ENCODE measurements at places on chromosomes 2 and 18. TPM values are rescaled to one million over a fixed set of nuclear protein-coding genes. Genes with fewer than 3 reads are reported as not detected.

The ZNF892 gene
- 1.1 TPM for total RNA-seq

DNA sequence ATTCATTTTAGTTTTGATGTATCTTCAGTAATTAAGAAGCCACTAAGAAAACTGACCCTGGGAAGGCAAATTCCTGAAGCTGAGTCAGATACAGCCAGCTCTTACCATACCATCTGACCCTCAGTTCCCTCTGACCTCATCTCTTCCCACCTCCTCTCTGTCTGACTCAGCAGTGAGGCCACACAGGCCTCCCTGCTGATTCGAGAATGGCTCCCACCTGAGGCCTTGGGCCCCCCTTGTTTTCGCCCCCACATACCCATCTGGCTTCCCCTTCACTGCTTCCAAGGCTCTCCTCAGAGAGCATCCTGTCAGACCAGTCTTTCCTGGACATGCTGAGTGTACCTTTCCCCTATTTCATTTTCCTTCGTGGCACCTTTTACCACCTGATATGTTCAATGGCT is 71.0 kb upstream of the CYP1B1 start:
- H3K4me3 ChIP-seq: no peak overlapping the region
- no peak for DNase-seq
- no peaks in the 10 kb centered on the region for H3K36me3 ChIP-seq
- no peaks in the 10 kb centered on the region for H3K4me1 ChIP-seq
- no peak overlapping the region for H3K27ac ChIP-seq

- H3K27ac ChIP-seq: no peak overlapping the region
- no peaks in the 10 kb centered on the region for H3K36me3 ChIP-seq
- no peak overlapping the region for H3K4me3 ChIP-seq
These were observed 871.1 kb downstream of the LRP1B start for GRCh38 chr2:141259683-141260082.

The EHD3 gene
- 1.4 TPM for total RNA-seq

DNA sequence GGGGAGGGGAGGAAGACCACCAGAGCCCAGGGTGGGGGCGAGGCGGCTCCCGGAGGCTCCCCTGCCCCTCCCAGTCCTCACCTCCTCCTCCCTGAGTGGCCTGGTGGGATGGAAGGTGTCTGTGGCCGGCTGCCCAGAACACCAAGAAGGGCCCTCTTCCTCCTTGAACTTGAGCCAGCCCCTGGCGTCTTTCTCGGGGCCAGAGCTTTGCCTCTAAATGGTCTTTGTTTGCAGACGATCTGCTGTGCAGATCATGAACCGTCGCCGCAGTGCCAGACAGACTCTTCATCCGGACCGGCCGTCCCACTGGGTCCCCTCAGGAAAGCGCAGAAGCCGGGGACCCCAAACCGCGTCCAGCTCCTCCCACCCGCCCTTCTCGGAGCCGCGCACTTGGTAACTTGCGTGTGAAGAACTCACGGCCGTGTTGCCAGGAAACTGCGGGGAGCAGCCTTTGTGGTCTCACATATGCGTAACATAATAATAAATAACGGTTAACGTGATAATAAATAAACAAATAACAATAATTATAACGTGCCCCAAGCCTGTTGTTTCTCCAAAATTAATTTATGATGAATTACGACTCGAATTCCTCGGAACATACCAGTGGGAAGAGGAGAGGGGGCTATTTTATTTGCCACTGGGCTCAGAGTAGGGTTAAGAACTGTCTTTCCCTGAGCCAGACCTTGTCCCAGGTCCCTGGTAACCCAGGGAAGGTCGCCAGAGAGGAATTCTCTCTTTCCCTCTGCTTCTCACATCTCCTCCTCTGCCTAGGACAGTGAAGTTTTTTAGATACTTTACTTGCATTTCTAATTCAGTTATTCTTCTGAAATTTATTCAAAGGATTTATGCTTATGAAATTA is 41.0 kb downstream of the PTGR3 start:
- no peak for DNase-seq
- H3K36me3 ChIP-seq: no peaks in the 10 kb centered on the region
- no peak overlapping the region for H3K27ac ChIP-seq

The SLC4A5 gene
- total RNA-seq: 10.4 TPM

DNA sequence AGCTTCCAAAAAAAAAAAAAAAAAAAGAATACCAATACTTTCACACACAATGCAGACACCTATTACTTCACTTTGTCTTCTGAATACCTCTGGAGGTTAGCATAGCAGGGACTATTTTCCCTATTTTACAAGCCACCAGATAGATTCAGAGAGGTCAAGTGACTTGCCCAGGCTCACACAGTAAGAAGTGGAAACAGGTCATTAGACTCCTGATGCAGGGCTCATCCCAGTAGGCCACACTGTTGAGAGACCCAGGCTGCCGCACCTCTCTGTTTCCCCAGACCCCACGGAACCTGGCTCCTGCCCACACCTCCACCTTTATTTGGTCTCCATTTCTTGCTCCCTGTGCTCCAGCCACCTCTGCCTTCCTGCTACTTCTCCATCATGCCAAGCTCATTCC is 19.4 kb downstream of the SMYD1 start:
- no peak overlapping the region for H3K4me3 ChIP-seq
- DNase-seq: no peak
- H3K4me1 ChIP-seq: peaks cover 11% of the 10 kb centered on the region

- no peaks in the 10 kb centered on the region for H3K4me1 ChIP-seq
- no peak for DNase-seq
- H3K27me3 ChIP-seq: peaks cover 5% of the 10 kb centered on the region
- no peaks in the 10 kb centered on the region for H3K36me3 ChIP-seq
- no peak overlapping the region for H3K4me3 ChIP-seq
- no peak overlapping the region for H3K27ac ChIP-seq
These were observed 10.0 kb upstream of the ALPG start for GRCh38 chr2:232396683-232397082.

The IGFBP2 gene
- total RNA-seq: not detected

GRCh38 chr2:88209521-88210131 is 39.5 kb downstream of the THNSL2 start:
- H3K36me3 ChIP-seq: no peaks in the 10 kb centered on the region
- no peak for DNase-seq
- no peak overlapping the region for H3K4me3 ChIP-seq
- H3K27me3 ChIP-seq: no peaks in the 10 kb centered on the region

GRCh38 chr18:76153691-76154090 is 341.4 kb downstream of the ZNF516 start:
- H3K27me3 ChIP-seq: no peaks in the 10 kb centered on the region
- no peak for DNase-seq
- no peaks in the 10 kb centered on the region for H3K36me3 ChIP-seq
- no peak overlapping the region for H3K27ac ChIP-seq
- H3K4me3 ChIP-seq: no peak overlapping the region

The IKZF2 gene
- total RNA-seq: 8.9 TPM

DNA sequence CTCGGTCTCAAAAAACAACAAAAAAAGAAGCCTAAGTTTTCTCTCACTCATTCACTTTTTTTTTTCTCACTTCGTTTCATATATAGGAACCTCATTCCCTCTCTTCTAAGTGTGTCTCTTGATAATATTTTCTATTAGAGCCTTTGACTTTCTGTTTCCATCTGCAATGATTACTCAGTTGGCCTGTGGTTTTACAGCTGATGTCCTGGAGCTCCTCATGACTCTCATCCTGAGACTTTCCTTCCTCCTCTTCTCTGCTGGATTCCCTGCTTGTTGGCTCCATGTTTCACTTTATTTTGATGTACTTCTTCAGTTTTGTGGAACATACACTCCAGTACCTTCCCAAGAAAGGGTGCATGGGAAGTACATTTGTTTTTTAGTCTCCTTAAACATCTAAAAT is 154.2 kb upstream of the GATA6 start:
- H3K36me3 ChIP-seq: no peaks in the 10 kb centered on the region
- H3K27ac ChIP-seq: no peak overlapping the region
- DNase-seq: no peak

The TCF23 gene
- total RNA-seq: not detected

DNA sequence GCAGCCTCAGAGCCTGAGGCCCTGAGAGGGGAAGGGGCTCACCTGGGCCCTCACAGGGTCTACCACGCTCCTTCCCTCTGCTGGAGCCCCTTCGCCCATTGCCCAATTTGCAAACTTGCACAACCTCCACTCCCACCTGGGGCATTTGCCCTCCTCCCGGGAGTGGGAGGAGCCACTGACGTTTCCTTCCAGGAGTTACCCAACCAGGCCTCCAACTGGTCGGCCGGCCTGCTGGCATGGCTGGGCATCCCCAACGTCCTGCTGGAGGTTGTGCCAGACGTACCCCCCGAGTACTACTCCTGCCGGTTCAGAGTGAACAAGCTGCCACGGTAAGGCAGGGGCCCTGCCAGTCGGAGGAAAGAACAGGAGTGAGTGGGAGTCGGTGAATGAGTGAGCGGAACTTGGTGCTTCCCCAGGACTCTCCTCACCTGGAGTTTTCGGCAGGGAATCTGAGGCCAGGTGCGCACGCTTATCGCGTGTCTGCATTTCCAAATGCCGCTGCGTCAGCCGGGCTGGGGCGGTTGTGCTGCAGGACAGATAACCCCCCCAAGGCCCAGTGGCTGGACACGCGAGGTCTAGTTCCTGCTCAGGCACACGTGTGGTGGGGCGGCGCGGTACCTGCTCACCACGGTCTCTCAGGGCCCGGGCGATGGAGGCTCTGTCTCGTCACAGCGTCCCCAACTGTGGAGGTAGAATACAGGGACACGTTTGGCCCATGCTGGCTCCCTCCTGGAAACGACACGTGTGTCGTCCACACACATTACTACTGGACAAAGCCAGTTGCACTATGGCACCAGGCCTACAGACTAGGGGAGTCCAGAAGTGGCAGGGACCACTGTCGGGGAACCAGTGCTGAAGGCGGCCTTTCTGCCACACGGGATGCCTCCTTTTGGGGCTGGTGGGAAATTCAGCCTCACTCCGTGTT is 11.7 kb downstream of the ANO7 start:
- no peak for DNase-seq
- no peak overlapping the region for H3K4me3 ChIP-seq
- no peaks in the 10 kb centered on the region for H3K4me1 ChIP-seq
- no peaks in the 10 kb centered on the region for H3K27me3 ChIP-seq
- no peak overlapping the region for H3K27ac ChIP-seq

DNA sequence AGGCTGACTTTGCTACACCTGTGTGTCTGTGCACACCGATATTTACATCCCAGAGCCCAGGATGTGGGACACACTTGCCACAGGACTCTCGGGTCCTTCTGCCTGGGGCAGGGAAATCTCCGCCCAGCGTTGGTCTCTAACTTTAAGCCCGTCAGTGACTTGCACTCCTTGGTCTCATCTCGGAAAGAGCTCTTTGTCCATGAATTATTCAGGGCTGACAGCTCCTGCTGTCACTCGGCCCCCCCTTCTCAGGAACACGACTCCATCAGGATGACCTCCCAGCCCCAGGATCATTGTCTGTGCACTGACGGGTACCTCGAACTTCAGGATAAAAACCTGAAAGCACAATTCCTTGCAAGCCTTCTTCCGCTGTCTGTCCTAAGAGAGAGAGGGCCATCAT is 26.6 kb downstream of the PLB1 start:
- no peak overlapping the region for H3K27ac ChIP-seq
- H3K36me3 ChIP-seq: no peaks in the 10 kb centered on the region
- H3K27me3 ChIP-seq: peaks cover 33% of the 10 kb centered on the region
- no peak for DNase-seq
- no peaks in the 10 kb centered on the region for H3K4me1 ChIP-seq

The TMEM198 gene
- total RNA-seq: 0.91 TPM

DNA sequence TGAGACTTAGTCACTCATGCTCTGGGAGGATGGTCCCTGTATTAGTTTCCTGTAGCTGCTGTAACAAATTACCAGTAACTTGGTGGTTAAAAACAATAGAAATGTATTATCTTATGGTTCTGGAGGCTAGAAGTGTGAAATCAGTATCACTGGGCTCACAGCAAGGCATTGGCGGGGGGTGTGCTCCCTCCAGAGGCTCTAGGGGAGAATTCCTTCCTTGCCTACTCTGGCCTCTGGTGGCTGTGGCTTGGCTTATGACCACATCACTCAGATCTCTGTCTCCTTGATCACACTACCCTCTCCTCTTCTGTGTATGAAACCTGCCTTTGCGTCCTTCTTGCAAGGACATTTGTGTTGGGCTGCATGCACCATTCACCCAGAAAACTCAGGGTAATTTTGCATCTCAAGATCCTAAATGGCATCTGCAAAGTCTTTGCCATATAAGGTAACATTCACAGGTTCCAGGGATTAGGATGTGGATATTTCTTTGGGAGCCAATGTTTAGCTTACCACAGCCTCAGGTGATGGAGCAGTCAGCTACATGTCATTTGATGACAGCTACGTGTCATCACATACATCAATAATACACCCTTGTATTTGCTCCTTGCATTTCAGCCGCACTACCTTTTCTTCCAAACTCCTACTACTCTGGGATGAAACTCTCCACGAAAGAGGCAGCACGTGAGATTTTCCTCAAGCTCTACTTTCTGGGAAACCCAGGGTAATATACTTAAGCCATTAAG is 49.6 kb upstream of the POU3F3 start:
- H3K36me3 ChIP-seq: no peaks in the 10 kb centered on the region
- no peak for DNase-seq
- no peak overlapping the region for H3K4me3 ChIP-seq
- H3K27me3 ChIP-seq: no peaks in the 10 kb centered on the region
- H3K4me1 ChIP-seq: no peaks in the 10 kb centered on the region
- no peak overlapping the region for H3K27ac ChIP-seq

GRCh38 chr2:34174506-34174905 is 575.4 kb upstream of the FAM98A start:
- no peak overlapping the region for H3K27ac ChIP-seq
- no peaks in the 10 kb centered on the region for H3K4me1 ChIP-seq
- H3K27me3 ChIP-seq: no peaks in the 10 kb centered on the region
- DNase-seq: no peak
- H3K4me3 ChIP-seq: no peak overlapping the region

DNA sequence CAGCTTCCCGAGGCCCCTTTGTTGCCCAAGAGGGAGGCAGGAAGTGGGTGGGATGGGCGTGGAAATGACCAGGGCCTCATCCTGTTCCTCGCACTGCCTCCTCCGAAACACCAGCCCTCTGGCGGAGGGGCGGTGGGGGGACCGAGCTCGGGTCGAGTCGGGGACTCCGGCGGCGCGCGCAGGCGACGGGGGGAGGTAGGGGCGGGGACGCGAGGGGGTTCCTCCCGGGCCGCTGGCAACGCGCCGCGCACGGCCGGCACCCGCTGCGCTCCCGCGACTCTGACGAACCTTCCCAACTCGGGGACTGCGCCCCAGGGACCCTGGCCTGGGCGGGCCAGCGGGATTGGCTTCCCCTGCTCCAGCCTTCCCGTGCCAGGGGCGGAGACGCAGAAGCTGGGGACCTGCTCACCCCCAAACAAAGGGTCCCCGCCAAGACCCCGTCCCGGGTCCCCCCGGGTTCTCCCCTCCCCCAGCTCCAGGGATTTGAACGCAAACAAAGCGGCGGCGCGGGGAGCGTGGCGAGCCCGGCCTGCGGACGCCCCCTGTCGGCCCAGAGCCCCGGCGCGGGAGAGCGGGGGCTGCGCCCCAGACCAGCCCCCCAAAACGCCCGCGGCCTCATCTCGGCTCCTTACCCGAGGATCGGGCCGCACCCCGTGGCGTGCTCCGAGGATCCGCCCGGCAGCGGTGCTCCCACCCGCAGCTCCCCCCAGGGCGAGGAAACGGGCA is 1.2 kb downstream of the SEMA4C start:
- peaks cover 55% of the 10 kb centered on the region for H3K4me1 ChIP-seq
- peaks cover 38% of the 10 kb centered on the region for H3K36me3 ChIP-seq
- H3K27me3 ChIP-seq: no peaks in the 10 kb centered on the region

The OSR1 gene
- total RNA-seq: not detected

All from CD4-positive, alpha-beta T cell (primary cell).